ENCODE measurements at places on chromosomes 16 and 17.
A peak's percentile ranks its signal among the peaks of the same experiment; 100 is the strongest.

- peak; percentile 22 for DNase-seq
Observed at GRCh38 chr17:58121925-58122324, 26.3 kb upstream of the OR4D1 start.

DNA sequence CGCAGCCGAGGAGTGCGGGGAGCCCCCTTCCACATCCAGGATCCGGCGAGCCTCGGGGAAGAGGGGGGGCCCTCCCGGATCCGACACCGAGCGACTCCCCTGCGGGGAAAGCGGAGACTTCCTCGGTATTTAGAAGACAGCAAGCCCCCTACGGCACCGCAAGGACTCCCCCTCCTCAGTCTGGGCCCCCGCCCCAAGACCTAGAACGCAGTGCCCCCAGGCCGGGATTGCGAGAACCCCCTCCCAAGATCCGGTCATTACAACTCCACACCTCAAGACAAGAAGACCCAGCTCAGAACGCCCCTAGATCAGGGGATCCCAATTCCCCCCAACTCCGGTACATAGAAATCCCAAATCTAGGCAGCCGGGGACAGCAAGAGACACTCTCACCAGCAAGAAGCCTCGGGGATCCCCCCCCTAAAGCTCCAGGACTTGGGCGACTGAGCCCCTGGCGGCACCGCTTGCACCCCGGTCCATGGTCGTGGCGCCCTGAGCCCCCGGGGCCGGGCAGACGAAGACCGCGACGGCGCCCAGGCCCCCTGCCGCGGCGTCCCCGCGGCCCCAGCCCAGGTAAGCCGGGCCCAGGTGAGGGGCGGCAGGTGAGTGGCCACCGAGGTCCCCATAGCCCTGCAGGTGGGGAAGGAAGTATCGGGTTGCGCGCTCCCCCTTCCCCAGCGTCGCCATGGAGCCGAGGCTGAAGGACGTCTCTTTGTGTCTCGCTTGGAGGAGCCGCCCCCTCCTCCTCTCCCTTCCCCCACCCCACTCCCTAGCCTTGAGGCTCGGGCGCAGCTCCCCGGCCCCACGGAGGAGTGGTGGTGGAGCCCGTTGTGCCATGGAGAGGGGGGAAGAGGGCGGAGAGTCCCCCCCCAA lies 641 bp downstream of the SBK1 start:
- DNase-seq: no peak

DNA sequence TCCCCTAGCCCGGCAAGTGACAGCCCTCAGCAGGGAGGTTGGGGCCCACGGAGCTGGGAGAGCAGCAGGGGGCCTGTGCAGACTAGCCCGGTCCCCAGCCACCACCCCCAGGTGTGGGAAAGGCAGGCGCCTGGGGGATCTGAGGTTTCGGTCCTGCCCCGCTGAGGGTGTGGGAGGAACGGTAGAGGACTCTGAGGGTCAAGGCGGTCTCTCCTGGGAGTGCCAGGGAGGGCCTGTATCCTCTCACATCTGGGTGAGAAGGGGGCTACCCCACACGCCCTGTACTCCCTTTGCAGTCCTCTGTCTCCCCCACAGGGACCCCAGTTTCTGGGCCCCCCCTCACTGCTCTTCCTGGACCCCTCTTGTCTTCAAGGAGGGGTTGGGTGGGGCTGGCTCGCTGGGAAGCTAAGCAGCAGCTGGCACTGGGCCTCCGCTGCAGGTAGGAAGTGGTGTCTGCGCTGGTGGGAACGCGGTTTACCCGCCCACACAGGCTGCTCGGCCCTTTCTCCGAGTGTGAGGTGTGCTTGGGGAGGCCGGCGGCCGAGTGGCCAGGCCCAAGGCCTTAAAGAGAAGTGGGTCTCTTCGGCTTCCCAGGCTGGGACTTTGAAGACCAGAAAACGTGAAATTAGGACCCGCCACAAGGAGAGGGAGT lies 15.4 kb downstream of the CD7 start:
- no peak for DNase-seq

DNA sequence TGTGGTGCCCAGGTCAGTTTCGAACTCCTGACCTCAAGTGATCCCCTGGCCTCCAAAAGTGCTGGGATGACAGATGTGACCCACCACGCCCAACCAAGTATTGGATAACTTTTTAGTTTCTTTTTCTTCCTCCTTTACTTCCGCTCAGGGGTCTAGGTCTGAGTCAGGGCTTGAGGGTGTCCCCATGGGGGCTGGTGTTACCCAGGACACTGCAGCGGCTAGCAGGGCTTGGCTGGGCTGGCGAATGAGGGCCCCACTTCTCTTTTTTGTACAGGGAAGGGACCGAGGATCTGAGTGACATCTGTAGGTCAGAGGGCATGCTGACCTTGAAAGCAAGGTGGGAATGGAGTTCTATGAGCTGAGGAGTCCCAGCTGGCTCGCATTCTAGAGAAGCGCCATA lies 24.9 kb downstream of the RAB11FIP3 start:
- DNase-seq: no peak

- DNase-seq: no peak
Observed at GRCh38 chr16:88534638-88535190, 35.5 kb upstream of the ZC3H18 start.

DNA sequence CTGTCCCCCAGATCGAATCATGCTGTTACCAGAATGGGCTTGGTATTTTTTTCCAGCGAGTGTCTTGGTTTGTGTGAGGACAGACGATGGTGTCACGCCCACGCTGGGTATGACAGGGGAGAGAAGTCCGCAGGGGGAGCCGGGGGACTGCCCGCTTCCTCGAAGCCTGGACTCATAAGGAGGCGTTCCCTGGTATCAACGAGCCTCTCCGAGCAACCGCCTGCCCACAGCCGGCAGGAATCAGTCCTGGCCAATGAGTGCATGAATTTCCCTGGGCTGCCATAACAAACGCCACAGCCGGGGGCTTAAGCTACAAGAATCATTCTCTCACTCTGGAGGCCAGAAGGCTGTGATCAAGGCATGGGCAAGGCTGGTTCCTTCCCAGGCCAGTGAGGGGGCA lies 26.1 kb upstream of the JPH3 start:
- DNase-seq: no peak

DNA sequence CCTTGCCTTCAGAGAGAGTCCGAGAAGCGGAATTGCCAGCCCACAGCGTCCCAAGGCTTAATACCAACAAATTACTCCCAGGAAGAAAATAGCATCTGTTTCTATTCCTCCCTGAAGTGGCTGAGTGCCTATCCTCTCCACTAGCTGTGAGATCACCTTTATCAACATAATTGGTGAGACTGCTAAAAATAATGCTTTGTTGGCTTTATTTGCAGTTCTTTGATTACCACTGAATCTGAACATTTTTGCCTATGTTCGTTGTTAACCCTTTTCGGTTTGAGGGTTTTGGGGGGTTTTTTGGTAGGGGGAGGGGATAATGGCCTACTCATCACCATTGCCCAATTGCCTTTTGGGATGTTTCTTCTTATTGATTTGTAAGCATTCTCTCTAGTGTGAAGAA lies 31.0 kb downstream of the MMP15 start:
- no peak for DNase-seq

GRCh38 chr16:65414284-65414984 lies 292.6 kb upstream of the CDH11 start:
- peak; percentile 75 for DNase-seq

- no peak for DNase-seq
Observed at GRCh38 chr16:85863384-85863774, 35.6 kb upstream of the IRF8 start.

- peak; percentile 18 for DNase-seq
Observed at GRCh38 chr17:73096866-73097265, 4.4 kb upstream of the SLC39A11 start.

GRCh38 chr17:2854143-2855055 lies 58.2 kb downstream of the RAP1GAP2 start:
- no peak for DNase-seq

DNA sequence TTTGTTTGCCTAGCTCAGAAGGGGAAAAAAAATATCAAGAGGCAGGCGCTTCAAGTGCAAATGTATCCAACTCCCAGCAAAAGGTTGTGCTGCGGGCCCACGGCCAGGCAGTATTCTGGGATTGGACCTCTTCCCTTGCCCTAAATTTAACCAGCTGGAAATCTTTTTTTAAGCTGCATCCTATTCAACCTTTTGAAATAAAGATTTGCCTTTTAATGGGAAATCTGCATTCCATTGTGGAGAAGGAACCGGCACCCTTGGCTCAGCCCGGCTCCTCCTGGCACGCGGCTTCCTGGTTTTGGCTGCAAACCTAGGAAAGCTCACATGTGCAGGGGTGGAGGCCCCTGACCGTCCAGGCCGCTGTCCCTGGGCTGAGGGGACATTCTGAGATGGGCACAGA lies 38.8 kb upstream of the ENPP7 start:
- DNase-seq: peak; percentile 76

GRCh38 chr17:29010129-29010528 lies 4.3 kb upstream of the SEZ6 start:
- no peak for DNase-seq

DNA sequence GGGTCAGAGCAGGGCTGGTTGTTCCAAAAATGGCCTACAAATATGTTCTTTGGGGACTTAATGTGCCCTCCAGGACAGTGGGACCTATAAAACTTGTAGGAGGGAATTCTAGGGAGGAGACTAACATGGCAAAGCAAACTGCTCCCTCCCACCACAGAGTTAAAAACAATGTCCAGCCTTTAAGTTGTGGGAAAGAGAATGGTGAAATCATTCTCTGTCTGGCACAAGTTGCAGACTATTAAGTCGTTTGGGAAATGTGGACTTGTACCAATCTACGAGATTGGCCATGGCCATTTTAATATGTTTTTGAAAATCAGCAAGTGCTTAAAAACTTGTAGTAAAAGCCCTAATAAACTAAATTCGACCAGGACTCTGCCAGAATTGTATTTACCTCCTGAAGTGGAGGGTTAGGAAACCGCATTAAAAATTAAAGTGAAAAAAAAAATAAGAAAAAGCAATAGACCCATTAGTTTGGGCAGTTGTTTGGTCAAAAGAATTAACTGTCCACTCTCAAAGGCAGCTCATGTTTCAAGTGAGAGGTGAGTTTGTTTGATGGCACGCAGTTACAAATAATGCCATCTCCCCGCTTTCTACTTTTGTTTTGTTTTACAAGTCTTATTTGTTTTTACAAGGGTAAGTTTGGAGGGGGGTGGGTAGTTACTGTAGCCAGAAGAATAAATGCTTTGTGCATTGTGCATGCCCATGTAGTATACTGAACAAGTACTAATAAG lies 32.4 kb downstream of the ANKFN1 start:
- peak; percentile 86 for DNase-seq

- no peak for DNase-seq
Observed at GRCh38 chr16:76280421-76281215, 3.4 kb downstream of the CNTNAP4 start.

- no peak for DNase-seq
Observed at GRCh38 chr17:77211681-77212080, 70.9 kb downstream of the SEC14L1 start.

DNA sequence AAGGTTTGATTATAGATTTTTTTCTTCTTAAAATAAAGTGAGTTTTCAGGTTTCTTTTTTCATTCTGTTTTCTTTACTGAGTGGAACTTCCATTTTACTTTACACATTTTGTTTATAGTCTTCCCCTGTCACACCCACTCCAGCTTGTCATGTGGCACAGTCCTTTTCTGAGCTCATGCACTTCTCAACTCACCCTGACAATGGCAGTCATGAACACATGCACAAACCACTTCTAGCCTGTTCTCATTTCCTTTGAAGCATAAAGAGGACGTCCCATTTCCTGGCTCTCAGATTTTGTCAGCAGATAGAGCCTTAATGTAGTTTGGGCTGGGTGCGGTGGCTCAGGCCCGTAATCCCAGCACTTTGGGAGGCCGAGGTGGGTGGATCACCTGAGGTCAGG lies 168.0 kb downstream of the AHSP start:
- DNase-seq: no peak

GRCh38 chr17:75854881-75855309 lies 240 bp downstream of the WBP2 start:
- no peak for DNase-seq

- DNase-seq: peak; percentile 63
Observed at GRCh38 chr17:47604598-47604927, 45.2 kb upstream of the KPNB1 start.

- no peak for DNase-seq
Observed at GRCh38 chr16:70610273-70611223, 35.8 kb upstream of the IL34 start.

- DNase-seq: no peak
Observed at GRCh38 chr16:57530522-57531252, 5.7 kb downstream of the CCDC102A start.

DNA sequence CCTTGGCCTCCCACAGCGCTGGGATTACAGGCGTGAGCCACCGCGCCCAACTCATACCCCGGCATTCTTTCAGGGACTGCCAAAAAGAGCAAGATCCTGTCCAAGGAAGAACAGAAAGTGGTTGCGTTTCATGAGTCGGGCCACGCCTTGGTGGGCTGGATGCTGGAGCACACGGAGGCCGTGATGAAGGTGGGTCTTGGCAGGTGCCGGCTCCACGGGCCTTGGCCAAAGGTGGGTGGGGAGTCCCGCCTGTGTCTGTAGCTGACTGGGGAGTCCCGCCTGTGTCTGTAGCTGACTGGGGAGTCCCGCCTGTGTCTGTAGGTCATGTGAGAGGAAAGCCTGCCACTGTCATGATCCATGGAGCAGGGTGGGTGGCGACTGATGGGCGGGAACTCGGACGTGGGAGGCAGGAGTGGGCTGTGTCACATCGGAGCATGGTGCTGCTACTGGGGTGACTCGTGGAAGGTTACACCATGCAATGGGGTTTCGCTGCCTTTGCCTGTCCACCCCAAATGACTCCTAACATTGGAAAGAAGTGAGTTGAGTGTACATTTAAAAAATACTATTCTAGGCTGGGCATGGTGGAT lies 10.0 kb upstream of the RPL13 start:
- no peak for DNase-seq

DNA sequence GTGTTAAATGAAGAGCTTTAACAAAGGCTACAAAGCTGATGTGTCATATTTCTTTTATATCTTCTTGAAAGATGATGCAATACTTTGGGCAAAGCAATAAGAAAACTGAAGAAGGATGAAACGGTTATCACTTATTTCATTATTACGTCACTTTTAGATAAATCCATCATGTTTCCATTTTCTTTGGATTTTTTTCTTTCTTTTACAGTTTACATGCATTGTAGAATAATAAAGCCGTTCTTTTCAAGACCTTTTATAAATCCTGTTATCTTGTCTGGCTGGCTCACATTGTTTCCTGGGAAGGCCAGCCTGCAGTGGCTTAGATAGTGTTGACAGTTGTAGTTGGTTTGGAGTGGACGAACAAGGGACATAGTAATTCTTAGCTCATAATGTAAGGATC lies 28.9 kb downstream of the TANC2 start:
- peak; percentile 45 for DNase-seq

DNA sequence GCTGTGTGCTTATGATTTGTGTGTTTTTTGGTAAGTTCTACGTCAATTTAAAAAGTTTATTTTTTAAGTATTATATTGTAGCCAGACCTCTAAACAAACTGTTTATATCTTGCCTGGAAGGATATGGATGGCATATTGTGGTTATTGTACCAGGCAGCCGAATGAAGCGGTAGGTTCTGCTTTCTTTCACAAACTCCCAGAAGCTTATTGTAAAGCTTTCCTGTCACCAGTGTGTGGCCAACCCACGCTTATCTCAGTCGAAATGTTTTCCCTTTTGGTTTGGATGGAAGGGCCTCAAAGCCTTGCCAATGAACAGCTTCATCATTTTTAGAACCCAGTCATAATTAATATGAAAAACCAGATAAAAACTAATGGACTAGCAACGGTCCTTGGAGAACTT lies 53.1 kb downstream of the CYB5B start:
- DNase-seq: peak; percentile 55
